ENCODE measurements at places on chromosomes 3 and 15.
A peak's percentile ranks its signal among the peaks of the same experiment; 100 is the strongest.

DNA sequence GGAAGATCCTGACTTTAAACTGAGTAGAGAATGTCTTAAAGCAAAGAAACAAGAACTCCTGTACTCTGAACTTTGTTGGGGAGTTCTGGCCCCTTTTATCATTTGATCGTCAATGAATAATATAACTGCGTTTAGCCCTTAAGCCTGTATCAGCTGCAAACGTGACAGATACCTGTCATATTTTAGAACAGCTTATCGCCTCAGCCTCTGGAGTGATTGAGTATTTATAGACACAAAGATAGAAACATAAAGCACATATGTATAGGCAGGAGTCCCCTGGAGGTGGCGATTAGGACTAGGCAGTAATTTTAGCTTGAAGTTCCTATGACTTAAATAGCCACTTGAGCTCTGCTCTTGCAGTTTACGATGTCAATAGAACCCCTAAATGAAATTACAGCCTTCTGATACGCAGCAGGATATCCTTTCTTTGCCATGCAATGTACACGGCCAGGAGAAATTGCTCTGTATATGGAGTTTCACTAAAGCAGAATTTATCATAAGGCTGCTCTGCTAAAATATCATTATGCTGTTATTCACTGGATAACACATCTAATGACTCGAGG, 321.8 kb downstream of the TIGIT start:
- DNase-seq, result no peak

DNA sequence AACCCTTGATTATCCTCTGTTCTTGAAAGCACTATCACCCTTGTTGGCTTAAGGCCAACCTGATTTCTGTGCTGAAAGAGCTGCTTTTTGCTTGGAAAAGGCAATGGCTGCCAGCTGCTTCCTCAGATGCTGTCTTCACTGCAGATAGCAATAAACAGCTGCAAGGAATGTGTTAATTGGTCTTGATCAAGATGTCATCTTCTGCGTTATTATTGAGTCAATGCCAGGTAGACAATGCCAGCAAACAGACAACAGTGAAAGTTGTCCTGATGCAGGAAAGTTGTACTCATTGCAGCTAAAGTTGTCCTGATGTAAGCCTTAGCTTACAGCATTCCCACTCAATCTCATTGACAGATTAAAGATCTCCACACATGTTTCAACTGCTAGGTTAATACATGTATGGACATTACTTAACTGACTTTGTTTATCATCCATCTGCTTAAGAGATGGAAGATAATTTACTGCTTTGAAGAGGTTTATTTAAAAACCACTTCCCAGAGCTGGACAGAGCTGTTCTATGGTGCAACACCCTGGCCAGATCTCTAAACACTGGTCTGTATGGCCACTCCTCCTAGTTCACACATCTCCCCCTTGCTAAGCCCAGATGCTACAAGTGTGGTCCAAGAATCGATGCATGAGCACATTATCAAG, 251.0 kb upstream of the MCTP2 start:
- DNase-seq, result no peak

DNA sequence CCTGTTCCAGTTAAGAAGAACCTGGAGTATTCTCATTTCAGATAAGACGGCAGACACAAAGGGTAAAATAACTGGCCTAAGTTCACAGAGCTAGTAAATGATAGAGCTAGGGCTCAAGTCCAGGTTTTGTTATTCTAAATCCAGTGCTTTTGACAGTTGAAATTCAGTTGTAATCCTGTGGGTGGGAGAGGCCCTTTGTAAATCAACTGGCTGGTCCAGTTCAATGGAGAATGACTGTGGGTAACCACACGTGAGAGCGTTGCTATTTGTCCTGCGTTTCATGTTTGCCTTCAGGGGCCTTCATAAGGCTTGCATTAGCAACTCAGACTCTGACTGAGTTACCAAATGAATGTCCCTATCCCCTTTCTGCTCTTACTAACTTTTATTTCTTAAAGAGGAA, 24.2 kb upstream of the CD96 start:
- peak; percentile 7 for DNase-seq

DNA sequence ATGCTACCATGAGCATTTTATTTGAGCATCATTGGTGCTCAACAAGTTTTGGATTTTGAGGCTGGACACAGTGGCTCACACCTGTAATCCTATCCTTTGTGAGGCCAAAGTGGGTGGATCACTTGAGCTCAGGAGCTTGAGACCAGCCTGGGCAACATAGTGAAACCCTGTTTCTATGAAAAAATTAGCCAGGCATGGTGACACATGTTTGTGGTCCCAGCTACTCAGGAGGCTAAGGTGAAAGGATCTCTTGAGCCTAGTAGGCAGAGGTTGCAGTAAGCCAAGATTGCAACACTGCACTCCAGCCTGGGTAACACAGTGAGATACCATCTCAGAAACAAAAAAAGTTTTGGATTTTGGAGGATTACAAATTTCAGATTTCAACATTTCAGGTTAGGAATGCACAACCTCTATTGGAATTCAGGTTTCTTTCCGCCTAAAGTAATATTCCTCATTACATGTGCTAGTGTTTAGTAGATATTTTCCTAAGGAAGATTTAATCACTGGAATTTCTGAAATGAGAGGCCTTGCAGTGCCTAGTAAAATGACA, 27.6 kb downstream of the CNOT10 start:
- no peak for DNase-seq

GRCh38 chr15:67064607-67065530, 533 bp upstream of the SMAD3 start:
- DNase-seq, result no peak

GRCh38 chr15:96264351-96264798, 66.1 kb upstream of the NR2F2 start:
- no peak for DNase-seq

GRCh38 chr3:104987859-104988258, 378.9 kb upstream of the ALCAM start:
- DNase-seq, result no peak

Data from left kidney (tissue), 8 donors.